ENCODE measurements at places on chromosomes 7 and 10.

GRCh38 chr10:103467406-103467805 lies 8.7 kb upstream of the CALHM1 start:
- no peak for DNase-seq

DNA sequence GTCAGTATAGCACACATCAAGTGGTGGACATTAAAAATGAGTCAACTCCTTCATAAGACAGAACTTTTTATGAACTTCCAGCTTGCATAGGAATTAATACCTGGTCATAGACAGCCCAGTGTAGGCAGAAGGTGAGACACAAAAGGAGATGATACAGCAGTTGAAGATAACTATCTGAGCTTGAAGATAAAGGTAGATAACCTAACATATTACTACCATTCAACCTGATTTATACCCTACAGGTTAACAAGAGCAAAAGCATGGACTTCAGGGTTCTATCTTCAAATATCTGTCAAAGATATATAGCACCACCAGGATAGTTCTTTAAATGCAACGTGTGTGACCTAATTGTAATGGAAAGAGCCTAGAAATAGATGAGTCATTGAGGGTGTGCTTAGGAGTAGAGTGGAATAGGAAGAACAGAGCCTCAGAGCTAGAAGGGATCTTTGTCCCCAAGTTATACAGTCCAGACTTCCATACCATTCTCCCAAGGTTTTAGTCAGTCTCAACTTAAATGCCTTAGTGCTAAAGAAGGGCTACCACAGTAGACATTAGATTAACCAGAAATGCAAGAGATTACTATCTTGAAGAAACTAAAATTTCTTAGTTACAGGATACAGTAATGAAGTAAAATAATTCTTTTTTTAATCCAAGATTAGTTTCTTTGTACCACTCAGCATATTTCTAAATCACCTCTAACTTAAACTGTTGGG lies 9.2 kb downstream of the ZNF800 start:
- DNase-seq: no peak

DNA sequence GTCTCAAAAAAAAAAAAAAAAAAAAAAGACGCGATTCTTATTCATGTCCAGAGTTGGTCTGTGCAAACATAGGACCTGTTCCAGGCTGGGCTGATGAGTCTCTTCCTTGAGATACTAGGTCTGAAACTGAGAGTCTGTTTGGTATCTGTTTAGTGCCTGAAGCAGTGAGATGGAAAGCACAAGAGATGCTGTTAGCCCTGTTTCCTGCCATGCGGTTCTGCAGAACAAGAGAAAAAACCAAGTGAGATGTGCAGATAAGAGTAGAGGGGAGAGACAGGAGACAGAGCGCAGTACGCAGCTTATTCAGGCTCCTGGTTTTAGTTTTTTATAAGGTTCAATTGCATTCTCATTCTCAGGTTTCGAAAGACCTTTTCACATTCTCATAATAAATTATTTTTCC lies 85.8 kb upstream of the PRKCQ start:
- no peak for DNase-seq

DNA sequence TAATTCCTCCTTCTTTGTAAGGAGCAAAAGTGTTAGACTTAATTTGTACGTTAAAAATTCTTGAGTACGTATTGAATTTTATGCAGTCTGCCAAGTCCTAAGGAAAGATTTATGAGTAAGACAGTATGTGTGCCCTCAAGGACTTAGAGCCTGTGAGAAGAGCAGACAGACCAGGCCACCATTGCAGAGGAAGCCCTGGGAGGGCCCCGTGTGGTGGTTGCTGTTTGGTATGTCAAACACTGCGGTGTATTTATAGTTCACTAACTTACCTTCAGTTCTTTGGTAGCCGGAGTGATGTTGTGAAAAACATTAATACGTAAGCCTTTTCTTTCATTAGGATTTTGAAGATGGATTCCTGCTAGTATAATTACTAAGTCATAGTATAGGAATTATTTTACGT lies 82.9 kb downstream of the GALNT11 start:
- DNase-seq: no peak

DNA sequence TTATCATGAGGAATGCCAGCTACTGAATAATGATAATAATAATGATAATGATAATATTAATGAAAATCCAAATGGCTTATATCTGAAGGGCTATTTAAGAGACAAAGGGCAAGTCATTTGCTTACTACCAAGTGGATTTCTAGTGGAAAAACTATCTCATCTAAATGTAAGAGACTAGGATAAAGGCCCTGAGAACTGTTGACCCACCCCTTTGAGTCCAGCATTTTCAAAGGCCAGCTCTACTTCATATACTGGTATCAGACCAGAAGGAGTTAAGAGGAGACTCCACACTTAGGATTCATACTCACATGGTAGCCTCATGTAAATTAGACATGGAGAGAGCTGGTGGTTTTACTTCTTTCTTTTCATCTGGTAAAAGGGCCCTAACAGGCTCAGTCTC lies 76.0 kb downstream of the PHYHIPL start:
- no peak for DNase-seq

GRCh38 chr7:135434047-135434446 lies 75.9 kb downstream of the CNOT4 start:
- DNase-seq: no peak

GRCh38 chr10:17989908-17990767 lies 38.4 kb downstream of the SLC39A12 start:
- DNase-seq: no peak
